Right lobe of liver (tissue), 6 donors: ENCODE measurements at places on chromosomes 3 and 15. TPM values are rescaled to one million over a fixed set of nuclear protein-coding genes. Genes with fewer than 3 reads are reported as not detected.

DNA sequence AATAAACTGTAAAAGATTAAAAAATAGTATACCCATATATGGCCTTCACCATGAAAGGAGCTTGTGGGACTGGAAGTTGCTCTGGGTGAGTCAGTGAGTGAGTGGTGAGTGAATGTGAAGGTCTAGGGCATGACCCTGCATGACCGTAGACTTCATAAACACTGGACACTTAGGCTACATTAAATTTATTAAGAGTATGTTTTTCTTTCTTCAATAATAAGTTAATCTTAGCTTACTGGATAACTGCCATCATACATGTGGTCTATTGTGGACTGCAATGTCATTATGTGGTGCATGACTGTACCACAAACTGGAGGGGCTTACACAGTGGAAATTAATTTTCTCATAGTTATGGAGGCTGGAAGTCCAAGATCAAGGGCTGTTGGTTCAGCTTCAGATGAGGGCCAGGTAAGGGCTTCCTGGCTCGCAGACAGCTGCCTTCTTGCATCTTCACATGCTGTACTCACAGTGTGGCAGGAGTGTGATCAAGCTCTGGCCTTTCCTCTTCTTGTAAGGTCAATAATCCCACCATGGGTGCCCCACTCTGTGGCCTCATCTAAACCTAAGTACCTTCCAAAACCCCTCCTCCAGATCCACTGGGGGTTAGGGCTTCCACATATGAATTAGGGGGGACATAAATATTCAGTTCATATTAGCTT, 40.8 kb upstream of the PRR23E start:
- DNase-seq: no peak

- no peak for DNase-seq
Observed at GRCh38 chr3:120469882-120470301, 19.1 kb upstream of the FSTL1 start.

GRCh38 chr15:43934480-43934879, 107.7 kb downstream of the WDR76 start:
- no peak for DNase-seq

DNA sequence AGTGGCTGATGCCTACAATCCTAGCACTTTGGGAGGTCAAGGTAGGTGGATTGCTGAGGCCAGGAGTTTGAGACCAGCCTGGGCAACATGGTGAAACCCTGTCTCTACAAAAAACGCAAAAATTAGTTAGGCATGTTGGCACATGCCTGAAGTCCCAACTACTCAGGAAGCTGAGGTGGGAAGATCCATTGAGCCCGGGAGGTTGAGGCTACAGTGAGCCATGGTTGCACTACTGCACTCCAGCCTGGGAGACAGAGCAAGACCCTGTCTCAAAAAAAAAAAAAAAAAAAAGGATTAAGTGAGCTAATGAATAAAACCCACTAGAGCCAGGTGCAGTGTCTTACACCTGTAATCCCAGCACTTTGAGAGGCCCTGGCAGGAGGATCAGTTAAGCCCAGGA, 6.7 kb upstream of the SEC11A start:
- DNase-seq: no peak

DNAH12 gene
- total RNA-seq: 0.20 TPM

GRCh38 chr15:74403588-74403919, 30.2 kb downstream of the SEMA7A start:
- no peak for DNase-seq

GRCh38 chr3:48190911-48191310, 2.7 kb upstream of the CDC25A start:
- DNase-seq: no peak

GRCh38 chr3:105807146-105807545, 61.7 kb downstream of the CBLB start:
- no peak for DNase-seq

GRCh38 chr15:26073430-26074333, 210.6 kb upstream of the ATP10A start:
- DNase-seq: no peak

DNA sequence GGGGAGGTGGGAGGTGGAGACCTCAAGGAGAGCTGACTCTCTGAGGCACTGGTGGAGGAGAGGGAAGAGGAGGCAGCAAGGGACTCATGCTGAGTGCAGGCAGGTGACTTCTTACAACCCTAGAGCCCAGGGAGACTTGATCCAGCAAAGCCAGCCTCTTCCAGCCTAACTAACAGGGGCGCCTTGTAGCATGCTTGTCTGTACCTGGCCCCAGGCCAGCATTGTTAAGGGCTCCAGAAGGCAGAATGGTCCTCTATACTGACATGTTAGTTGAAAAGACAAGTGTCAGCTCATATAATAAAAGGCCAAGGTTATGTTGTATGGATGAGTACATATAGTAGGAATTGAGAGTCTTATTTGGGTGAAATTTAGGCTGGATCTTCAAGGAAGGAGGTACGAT, 65.4 kb downstream of the CHDH start:
- no peak for DNase-seq

- peak; percentile 82 for DNase-seq
Observed at GRCh38 chr3:126129398-126129891, 45.5 kb upstream of the SLC41A3 start.

DNA sequence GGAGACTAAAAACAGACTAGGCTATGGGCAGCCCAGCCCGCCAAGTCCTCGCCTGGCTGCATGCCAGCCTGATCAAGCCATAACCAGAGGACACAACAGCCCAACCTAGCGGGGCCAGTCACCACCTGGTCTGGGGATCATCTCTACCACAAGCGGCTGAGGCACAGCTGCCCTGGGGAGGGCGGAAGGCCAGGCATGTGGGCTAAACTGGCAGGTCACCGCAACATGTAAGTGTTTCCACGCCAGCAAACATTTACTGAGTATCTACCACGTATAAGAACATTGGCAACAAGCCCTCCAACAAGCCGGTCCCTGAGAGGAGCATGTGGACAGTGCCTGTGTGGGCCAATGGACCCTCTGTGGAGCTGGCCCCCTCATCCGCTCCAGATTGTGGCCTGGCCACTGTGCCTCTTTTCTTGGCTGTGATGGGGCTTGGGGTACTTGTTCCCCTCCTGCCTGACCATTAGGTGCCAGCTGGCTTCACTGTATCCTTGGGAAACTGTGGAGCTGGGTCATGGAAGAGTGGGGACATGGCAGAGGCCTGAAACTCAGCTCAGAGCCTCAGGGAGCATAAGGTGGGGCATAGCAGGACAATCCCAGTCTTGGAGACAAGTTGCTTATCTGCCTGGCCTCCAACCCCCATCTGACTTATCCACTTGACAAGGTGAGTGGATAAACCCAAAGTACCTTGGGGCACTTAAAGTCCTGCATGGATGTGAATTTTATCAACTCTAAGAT, 9.0 kb downstream of the UBXN7 start:
- peak; percentile 58 for DNase-seq

TMEM40 gene
- not detected for total RNA-seq

DNA sequence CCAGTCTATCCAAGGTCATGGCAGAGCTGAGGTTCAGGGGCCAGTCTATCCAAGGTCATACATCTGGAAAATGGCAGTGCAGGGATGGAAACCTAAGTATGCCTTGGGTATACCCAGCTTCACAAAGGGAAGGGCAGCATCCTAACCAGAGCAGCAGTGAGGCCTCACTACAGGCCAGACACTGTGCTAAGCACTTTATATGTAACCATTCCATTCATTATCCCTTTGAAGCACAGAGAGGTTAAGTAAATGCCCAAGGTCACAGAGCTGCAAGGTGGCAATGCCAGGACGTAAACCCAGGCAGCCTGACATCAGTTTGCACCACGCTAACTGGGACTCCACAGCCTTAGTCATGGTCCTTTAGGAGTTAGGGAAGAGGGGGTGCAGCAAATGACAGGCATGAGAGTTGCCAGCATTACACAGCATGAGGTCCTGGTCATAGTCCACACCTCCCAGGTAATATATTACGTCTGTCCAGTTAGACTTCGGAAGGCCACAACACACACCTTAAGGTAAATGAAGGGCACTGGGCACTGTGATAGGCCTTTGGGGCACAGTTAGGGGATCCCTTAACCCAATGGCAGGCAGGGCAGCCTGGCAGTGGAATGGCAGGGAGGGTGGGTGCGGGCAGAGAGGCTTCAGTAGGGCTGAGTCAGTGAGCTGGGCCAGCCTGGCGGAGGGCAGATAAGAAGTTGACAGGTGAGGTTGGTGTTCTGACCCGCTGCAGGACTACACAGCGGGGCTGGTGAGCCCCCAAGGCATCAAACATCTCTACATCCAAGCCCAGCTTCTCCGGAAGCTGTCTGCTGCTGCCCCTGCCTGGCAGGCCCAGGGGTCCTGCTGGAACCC, 21.1 kb upstream of the CORO2B start:
- no peak for DNase-seq

DNA sequence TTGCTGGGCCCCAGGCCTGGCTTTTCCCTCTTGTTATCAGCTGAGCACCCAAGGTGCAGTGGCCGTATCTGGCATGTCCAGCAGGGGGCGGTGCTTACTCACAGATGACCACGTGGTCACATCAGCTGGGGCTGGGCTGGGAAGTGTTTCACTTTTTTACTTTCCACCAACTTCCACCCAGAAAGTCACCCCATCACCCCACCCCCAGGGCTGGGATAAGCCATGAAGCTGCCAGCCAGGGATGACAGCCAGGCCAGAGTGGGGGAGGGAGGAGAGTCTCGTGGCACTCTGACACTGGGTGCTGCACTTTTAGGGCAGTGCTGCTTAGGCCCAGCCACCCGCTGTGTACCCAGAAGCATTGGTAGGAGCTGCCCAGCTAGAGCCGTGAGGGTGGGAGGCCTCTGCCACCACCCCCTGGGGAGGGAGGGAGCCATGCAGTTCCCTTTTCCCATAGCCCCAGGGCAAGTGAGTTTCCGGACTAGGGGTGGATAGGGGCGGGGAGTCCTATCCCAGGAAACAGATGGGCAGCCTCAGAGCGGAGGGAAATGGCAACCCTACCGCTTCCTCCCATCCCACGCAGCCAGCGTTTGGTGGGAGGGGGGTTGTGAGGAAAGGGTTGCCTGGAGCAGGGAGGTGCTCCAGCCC, 6.1 kb downstream of the PPCDC start:
- peak; percentile 94 for DNase-seq

MORC1 gene
- total RNA-seq: 0.12 TPM

CPLX3 gene
- not detected for total RNA-seq

IMPG2 gene
- 0.11 TPM for total RNA-seq

GRCh38 chr3:18401300-18401961, 23.7 kb downstream of the SATB1 start:
- no peak for DNase-seq

DNA sequence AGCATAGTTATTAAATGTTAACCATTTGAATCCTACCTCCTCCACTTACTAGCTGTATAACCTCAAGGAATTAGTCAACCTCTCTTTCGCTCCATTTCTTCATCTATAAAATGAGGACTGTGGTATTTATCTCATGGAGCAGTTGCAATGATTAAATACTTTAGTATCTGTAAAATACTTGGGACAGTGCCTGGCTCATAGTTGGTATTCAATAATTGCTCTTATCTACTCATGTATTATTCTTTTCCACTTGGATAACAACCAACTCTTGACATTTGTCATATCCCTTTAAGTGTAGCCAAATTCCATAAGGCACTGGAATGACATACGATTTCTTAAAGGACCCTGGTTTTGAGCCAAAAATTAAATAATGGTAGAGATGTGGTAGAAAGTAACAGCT, 72.0 kb downstream of the FSIP1 start:
- no peak for DNase-seq

GNAI2 gene
- 99.1 TPM for total RNA-seq

SLCO2A1 gene
- 0.71 TPM for total RNA-seq

- peak; percentile 69 for DNase-seq
Observed at GRCh38 chr15:28094732-28095521, 4.2 kb downstream of the OCA2 start.

CCR5 gene
- total RNA-seq: 0.49 TPM

- DNase-seq: no peak
Observed at GRCh38 chr3:140233702-140234101, 298.7 kb downstream of the CLSTN2 start.

DNA sequence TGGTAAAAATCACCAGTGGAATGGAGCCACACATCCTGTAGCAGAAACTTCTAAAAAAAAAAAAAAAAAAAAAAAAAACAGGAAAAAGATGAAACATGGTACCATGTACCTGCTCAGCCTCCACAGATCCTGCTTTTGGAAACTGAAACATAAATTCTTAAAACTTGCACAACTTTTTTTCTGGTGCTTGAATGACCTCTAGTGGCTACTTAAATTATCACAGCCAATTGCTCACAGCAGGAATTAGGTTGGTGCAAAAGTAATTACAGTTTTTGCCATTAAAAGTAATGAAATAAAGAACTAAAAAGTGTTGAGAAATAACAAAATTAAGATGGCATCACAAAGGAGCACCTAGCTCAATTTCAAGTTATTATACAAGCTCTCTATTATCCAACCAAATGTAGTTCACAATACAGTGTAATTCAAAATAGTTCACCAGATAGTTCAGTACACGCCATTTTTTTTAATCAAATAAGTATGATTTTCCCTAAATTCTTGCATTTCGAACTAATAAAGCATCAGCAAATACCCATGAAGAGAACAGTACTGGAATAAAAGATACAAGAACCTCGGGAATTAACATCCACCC, 80.6 kb downstream of the ULK4 start:
- DNase-seq: no peak

CAPN3 gene
- 25.9 TPM for total RNA-seq

CLRN1 gene
- total RNA-seq: not detected

- no peak for DNase-seq
Observed at GRCh38 chr3:33395900-33396299, 44.3 kb downstream of the UBP1 start.

DNA sequence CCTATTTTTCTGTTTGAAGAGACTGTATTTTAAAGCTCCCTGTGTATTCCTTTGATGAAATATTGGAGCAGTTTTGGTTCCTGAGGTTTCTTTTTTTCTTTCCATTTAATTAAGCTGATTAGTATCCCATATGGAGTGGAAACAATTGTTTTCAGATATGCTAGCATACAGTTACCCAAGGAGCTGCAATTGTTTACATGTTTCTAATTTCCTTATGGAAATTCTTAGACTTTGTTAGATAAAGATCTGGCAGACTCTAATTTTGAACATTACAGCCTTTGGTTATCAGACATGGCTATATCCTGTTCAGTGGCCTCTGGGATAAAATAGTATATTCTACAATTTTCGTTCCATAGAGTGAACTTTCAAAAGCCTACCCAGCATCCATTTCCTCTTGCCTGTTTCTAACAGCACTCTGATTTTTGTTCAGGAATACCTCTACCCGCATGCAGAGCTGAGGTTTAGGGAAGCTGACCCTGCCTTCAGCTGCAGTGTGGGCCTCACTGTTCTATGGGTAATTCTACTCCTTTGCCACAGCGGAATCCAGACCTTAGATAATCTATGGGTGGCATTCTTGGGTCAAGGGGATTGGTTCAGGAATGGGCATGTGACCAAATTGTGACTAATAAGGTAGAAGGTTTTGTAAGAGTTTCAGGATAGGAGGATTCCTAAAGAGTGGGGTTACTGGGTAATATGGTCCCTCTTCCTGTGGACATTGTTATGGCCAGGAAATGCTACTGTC, 161.1 kb upstream of the ANKRD28 start:
- no peak for DNase-seq

CCR1 gene
- total RNA-seq: 17.3 TPM

TM4SF4 gene
- total RNA-seq: 473 TPM

DNA sequence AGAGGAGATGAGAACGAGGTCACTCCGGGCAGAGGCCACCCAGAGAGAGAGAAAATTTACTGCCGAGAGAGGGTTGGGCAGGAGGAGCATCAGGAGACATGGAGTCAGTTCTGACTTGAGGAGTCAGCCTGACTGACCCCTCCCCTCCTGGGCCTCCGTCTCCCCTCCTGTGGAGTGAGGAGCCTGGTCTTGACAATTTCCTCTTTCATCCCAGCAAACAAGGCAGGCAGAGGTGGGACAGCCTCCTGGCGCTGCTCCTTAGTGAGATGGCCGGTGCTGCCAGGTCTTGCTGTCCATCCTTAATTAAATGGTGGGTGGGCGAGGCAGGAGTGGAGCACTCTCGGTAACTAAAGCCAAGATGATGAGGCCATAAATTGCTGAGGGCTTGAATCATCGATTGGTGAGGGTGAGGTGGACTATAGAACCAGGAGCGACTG, 60.6 kb downstream of the CYP11A1 start:
- no peak for DNase-seq
